ENCODE measurements at places on chromosomes 7 and 10.

- no peak for DNase-seq
Measured at GRCh38 chr10:112515126-112515525, 68.1 kb downstream of the VTI1A start.

DNA sequence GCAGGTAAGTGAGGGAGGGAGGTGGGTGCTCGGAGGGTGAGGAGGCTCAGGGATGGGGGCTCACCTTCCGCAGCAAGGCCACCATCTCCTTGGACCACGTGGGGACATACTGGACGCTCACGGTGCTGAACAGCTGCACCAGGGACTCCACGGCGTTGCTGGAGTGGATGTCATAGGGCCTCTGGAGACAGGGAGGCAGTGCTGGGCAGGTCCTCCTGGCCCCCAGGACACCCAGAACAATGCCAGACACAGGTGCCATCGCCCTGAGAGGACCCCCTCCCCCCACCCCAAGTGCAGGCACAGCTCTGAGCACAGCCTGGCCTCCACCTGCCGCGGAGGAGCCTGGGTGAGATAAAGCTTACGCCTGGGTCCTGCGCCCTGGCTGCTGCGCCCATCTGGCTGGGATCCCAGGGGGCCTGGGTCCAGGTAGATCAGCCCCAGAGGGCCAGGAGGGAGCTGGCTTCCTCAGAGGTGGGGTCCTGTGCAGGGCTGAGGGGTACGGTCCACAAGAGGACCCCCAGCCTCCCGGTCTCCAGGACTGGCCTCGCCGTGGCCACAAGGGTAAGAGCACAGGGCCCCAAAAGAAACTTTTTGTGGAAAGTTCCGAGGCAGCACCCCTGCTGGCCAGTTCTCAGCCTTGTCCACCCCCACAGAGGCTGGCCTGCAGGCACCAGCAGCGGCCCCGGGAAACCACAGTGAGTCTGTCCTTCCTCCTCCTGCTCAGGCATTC, 37.8 kb downstream of the DPYSL4 start:
- no peak for DNase-seq

DNA sequence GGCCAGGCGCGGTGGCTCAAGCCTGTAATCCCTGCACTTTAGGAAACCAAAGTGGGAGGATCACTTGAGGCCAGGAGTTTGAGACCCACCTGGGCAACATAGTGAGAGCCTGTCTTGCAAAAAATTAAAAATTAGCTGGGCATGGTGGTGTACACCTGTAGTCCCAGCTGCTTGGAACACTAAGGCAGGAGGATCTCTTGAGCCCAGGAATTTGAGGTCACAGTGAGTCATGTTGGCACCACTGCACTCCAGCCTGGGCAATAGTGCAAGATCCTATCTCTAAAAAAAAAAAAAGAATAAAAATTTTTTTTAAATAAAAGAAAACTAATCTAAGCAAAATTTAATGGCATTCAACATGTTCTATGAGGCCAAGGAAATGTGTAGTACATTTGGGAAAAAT, 44.9 kb upstream of the UBN2 start:
- no peak for DNase-seq

GRCh38 chr7:87344446-87344845, 1.0 kb upstream of the CROT start:
- DNase-seq: no peak
